Activated T-cell treated with anti-CD3 and anti-CD28 coated beads, Interleukin-2, amount 50 U/mL, for 24 hours (primary cell): ENCODE measurements at places on chromosomes 4 and X.

DNA sequence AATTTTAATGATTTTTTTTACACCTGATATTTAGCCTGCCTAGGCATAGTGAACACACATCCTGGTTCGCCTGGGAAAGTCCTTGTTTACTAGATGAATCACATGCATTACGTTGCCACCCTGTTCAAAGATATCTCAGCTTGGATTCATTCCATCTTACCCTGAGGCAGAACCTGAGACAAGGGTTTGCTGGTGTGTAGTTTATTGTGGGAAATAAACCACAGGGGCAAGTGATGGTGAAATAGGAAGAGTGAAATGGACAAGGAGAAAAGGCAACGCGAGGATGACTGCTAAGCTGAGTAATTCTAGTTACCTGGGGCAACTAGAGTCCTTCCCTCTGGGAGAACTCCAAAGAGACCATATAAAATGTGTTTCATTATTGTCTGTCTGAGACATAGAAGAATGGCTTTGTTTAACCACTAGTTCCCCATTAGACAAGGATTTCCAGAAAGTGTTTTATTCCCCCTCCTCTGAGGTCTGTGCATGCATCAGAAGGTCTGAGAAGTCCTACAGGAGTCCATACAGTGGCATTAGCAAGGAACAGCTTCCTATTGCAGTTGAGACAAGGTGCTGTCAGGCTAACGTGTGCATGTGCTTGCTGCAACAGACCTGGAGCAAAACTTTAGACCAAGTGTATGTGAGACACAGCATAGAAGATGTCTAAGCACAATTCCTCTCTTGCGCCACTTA, 797.3 kb upstream of the FRG1 start:
- DNase-seq: no peak

GRCh38 chrX:118252967-118253366, 92.9 kb upstream of the WDR44 start:
- no peak for DNase-seq

- DNase-seq: no peak
Observed at GRCh38 chrX:132214518-132214917, 4.7 kb downstream of the RAP2C start.

GRCh38 chrX:155778844-155779553, 102.1 kb upstream of the VAMP7 start:
- DNase-seq: no peak

DNA sequence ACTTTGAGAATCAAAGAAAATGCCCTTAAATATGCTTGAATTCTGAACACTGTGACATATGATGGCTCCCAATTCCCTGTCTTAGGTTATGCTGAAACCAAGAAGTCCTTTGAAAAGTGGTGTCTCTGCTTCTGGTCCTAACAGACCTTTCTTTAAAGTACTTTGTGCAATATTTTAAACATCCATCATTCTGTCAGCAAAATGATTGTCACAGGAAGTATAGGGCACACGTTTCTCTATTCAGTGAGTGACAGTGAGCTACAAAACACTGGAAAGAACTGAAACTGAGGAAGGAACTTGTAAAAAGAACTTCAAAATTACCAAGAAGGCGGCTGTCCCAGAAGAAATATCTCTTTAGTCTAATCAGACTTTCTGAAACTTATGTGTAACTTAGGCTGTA, 12.2 kb upstream of the NUP54 start:
- DNase-seq: no peak

DNA sequence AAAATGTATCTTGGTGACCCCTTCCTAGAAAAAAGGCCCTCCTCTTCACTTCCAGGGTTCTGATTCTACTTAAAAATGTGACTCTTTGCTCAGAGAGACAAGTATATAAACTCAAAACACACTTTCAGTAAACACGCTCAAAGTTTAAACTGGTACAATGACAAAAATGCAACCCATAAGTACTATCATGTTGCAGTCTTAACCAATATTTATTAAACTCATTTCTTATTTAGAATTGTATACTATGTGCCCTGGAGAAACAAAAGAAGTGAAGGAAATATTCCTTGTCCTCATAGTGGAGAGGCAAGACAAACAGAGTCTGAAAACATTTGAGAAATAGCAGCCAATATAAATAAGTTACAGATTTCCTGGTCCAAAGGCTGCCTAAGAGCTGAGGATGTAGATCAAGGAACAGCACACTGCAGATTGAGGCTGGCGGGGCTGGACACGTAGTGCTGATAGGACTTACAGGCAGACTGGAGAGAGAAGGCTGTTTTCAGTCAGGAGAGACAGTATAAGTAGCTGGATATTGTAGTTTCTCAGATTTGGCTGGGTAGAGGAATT, 39.1 kb upstream of the ANXA3 start:
- no peak for DNase-seq

DNA sequence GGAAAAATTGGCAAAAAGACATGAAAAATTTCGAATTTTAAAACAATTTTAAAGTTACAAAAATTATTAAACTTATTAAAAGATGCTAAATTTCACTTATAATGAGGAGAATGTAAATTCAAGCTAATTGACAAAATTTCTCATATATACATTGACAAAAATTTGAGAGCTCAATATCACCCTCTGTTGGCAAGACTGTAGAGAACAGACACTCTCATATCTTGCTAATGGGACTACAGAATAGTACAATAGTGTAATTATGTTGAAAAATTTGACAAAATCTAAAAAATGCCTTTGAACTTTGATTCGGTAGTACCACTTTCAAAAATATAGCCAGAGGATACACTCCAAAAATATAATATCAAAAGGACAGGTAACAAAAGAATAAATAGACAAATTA, 29.8 kb downstream of the DCAF8L2 start:
- no peak for DNase-seq

GRCh38 chrX:99001286-99001685, 1408.8 kb downstream of the PCDH19 start:
- no peak for DNase-seq
